ENCODE measurements at places on chromosomes 3 and 15. TPM values are rescaled to one million over a fixed set of nuclear protein-coding genes. Genes with fewer than 3 reads are reported as not detected.

DNA sequence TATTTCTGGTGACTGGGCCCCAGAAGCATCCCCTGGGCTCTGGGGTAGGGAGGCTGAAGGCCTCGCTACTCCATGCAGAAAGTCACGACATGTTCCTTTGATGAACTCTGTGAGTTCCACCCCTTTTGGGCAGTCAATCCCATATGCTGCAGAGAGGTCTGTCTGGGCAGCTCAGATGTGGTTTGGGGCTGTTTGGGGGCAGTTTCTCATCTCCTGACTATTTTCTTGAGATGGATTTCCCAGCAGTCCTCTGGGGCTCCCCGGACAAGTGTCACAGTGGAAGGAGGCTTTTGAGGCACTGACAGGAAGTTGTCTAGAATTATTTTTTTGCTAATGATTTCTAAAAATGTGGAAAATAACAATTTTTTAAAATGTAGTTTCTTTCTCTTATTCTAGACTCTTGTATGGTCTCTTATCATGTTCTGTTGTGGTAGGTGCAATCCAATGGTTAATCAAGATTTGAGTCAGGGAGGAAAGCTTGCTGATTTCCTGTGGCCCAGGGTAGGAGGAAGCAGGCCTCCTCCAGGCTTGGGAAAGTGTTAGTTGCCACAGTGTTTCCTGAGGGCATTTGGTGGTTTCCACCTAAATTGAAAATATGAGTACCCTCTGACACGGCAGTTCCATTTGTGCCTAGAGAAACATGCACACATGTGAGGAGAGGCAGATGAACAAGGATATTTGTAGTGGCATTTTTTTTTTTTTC is 19.9 kb upstream of the TATDN2 start:
- H3K4me1 ChIP-seq = peaks cover 18% of the 10 kb centered on the region
- DNase-seq = no peak
- no peak overlapping the region for H3K4me3 ChIP-seq
- H3K27ac ChIP-seq = no peak overlapping the region
- no peaks in the 10 kb centered on the region for H3K27me3 ChIP-seq
- no peaks in the 10 kb centered on the region for H3K36me3 ChIP-seq

Gene CHMP2B
- 126 TPM for total RNA-seq

Gene ITGA11
- total RNA-seq = 0.48 TPM

GRCh38 chr3:99418209-99418635 is 220.2 kb upstream of the COL8A1 start:
- no peaks in the 10 kb centered on the region for H3K27me3 ChIP-seq
- H3K4me3 ChIP-seq = no peak overlapping the region
- H3K27ac ChIP-seq = no peak overlapping the region
- H3K36me3 ChIP-seq = no peaks in the 10 kb centered on the region
- no peaks in the 10 kb centered on the region for H3K4me1 ChIP-seq

Gene CYP11A1
- not detected for total RNA-seq

Gene GPR156
- total RNA-seq = not detected

Gene TFG
- 72.2 TPM for total RNA-seq

DNA sequence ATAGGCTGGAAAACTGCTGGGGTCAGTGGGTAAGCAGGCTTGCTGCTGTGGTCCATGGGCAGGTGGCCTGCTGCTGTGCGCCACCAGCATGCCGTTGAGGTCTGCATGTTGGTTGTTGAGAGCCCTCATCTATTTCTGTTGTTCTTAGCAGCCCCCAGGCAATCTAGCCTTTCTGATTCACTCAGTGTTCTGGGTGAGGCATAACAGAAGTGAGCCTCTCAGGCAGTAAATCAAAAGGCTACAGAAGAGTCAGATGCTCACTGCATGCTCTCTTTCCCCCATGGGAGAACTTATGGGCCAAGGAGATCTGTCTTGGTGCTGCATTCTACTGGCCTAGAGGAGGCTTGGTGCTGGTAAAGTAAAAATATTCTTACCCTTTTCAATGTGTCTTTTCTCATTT is 67.8 kb upstream of the ATP10A start:
- no peak overlapping the region for H3K4me3 ChIP-seq
- H3K36me3 ChIP-seq = no peaks in the 10 kb centered on the region
- no peaks in the 10 kb centered on the region for H3K4me1 ChIP-seq
- no peak overlapping the region for H3K27ac ChIP-seq

Gene HDC
- 0.14 TPM for total RNA-seq

DNA sequence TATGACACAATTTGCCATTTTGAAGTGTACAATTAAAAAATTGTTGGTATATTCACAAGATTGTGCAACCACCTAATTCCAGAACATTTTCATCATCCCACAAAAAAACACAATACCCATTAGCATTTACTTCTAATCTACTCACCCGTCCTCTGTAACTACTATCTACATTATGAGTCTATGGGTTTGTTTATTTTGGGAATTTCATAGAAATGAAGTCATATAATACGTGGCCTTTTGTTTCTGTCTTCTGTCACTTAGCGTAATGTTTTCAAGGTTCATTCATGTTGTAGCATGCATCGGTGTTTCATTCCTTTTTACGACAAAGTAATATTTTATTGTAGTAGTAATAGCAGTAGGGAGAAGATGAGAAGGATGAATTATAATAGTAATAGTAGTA is 55.2 kb upstream of the CNTN6 start:
- no peak overlapping the region for H3K4me3 ChIP-seq
- no peak overlapping the region for H3K27ac ChIP-seq
- H3K27me3 ChIP-seq = no peaks in the 10 kb centered on the region
- no peaks in the 10 kb centered on the region for H3K36me3 ChIP-seq

- no peak overlapping the region for H3K27ac ChIP-seq
- H3K27me3 ChIP-seq = no peaks in the 10 kb centered on the region
- no peaks in the 10 kb centered on the region for H3K4me1 ChIP-seq
- no peak for DNase-seq
- H3K36me3 ChIP-seq = no peaks in the 10 kb centered on the region
Measured at GRCh38 chr3:106068795-106069194, 200.0 kb upstream of the CBLB start.

GRCh38 chr3:24704496-24704895 is 209.8 kb upstream of the THRB start:
- no peak for DNase-seq
- H3K36me3 ChIP-seq = no peaks in the 10 kb centered on the region
- no peak overlapping the region for H3K27ac ChIP-seq
- no peaks in the 10 kb centered on the region for H3K4me1 ChIP-seq
- no peak overlapping the region for H3K4me3 ChIP-seq

- no peaks in the 10 kb centered on the region for H3K27me3 ChIP-seq
- H3K27ac ChIP-seq = no peak overlapping the region
- no peaks in the 10 kb centered on the region for H3K36me3 ChIP-seq
- no peaks in the 10 kb centered on the region for H3K4me1 ChIP-seq
- no peak overlapping the region for H3K4me3 ChIP-seq
Measured at GRCh38 chr3:151946606-151947005, 73.2 kb downstream of the SUCNR1 start.

DNA sequence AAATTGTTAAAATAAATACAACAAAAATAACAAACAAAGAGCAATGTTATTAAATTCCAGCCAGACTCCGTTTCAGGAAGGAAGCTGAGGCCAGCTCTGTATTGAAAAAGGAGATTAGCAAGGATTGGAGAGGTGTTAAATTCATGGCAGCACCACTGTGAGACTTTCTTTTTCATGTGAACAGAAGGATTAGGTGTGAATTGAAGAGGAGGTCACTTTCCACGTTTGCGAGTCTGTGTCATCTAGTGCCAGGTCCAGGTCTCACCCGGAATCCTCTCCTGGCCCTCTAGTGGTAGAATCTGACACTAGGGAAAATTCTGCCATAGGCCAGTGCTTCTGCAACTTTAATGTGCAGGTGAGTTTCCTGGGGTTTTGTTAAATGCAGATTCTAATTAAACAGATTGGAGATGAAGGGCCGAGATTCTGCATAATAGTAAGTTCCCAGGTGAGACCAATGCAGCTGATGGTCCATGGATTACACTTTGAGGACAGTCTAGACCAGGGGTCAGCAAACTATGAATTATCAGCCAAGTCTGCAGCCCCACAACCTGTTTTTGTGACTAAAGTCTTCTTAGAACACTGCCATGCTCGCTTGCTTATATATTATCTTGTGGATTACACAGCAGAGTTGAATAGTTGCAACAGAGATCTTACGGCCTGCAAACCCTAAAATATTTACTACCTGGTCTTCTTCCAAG is 9.2 kb upstream of the SLC6A1 start:
- no peaks in the 10 kb centered on the region for H3K4me1 ChIP-seq
- H3K27me3 ChIP-seq = no peaks in the 10 kb centered on the region
- H3K36me3 ChIP-seq = no peaks in the 10 kb centered on the region

Gene MAP1A
- 12.7 TPM for total RNA-seq

GRCh38 chr15:89444241-89445225 is 51.9 kb downstream of the RHCG start:
- no peak overlapping the region for H3K27ac ChIP-seq
- no peak for DNase-seq
- no peaks in the 10 kb centered on the region for H3K36me3 ChIP-seq

Gene CFAP100
- total RNA-seq = not detected

- H3K36me3 ChIP-seq = peaks cover 7% of the 10 kb centered on the region
- H3K4me1 ChIP-seq = peaks cover 25% of the 10 kb centered on the region
- peak within 1 kb of the TSS; percentile 94 for H3K27ac ChIP-seq
- DNase-seq = peak; percentile 65
- peak within 1 kb of the TSS; percentile 95 for H3K4me3 ChIP-seq
Measured at GRCh38 chr3:184361532-184361931, at the start of the genes CLCN2 and POLR2H. Gene CLCN2 (minus strand): TSS chr3:184361605. CDS start chr3:184361479, 126 bp downstream. Gene POLR2H (plus strand): TSS chr3:184361710. CDS start chr3:184363493, 1,783 bp downstream.

DNA sequence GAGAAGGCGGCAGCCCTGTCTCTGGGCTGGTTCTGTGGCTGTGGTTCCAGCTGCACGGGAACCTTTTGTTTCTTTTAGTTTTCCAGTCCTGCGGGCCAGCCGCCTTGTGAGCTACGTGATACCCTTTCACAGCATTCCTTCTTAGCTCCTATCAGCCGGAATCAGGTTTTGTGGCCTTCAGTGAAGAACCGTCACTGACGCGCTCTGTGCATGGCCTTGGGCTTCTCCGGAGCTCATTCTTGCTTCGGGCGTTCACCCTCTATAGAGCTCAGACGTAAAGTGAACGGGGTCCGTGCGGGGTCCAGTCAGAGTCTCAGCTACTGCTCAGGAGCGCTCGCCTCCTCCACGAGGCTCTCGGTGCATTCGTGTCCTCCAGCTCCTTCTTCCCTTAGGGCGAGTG is 166.7 kb downstream of the FAM43A start:
- no peak overlapping the region for H3K4me3 ChIP-seq
- peaks cover 17% of the 10 kb centered on the region for H3K4me1 ChIP-seq
- H3K36me3 ChIP-seq = no peaks in the 10 kb centered on the region
- H3K27me3 ChIP-seq = no peaks in the 10 kb centered on the region
- DNase-seq = no peak
- no peak overlapping the region for H3K27ac ChIP-seq

- H3K36me3 ChIP-seq = no peaks in the 10 kb centered on the region
- H3K4me1 ChIP-seq = peaks cover 22% of the 10 kb centered on the region
- H3K27ac ChIP-seq = peak overlapping the region; percentile 95
- DNase-seq = peak; percentile 78
- H3K4me3 ChIP-seq = peak overlapping the region; percentile 82
Measured at GRCh38 chr3:61560517-61561373, 626 bp upstream of the PTPRG start.

DNA sequence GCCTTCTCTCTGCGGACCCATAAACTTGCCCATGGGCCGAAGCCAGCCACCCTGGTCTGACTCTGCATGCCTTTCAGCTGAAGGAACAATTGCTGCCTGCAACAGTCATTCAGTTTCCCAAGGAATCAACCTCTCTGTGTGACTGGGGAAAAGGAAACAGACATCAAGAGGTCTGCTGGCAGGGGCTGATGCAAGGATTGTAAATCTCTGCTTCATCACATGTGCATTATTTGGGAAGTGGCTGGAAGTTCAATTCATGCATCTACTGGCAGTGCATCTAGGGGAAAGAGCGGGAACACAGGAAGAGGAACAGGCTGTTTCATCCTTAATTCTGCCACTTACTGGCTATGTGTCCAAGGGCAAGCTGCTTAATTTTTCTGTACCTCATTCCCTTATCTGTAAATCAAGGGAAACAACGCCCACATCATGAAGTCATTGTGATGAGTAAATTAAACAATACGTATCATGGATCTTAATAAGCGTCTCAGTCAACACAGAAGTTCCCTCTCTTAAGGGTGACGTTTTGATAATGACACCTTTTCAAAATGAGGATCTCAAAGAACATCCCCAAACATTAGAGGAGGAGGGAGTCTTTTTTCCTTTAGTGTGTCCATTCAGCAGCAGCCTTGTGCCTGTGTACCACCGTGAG is 17.4 kb upstream of the ADPGK start:
- H3K4me3 ChIP-seq = no peak overlapping the region
- no peaks in the 10 kb centered on the region for H3K27me3 ChIP-seq
- H3K27ac ChIP-seq = no peak overlapping the region

- no peaks in the 10 kb centered on the region for H3K27me3 ChIP-seq
- peaks cover 64% of the 10 kb centered on the region for H3K4me1 ChIP-seq
- no peak overlapping the region for H3K4me3 ChIP-seq
- peak overlapping the region; percentile 31 for H3K27ac ChIP-seq
- DNase-seq = no peak
Measured at GRCh38 chr15:89107984-89108383, 19.7 kb downstream of the ABHD2 start.

DNA sequence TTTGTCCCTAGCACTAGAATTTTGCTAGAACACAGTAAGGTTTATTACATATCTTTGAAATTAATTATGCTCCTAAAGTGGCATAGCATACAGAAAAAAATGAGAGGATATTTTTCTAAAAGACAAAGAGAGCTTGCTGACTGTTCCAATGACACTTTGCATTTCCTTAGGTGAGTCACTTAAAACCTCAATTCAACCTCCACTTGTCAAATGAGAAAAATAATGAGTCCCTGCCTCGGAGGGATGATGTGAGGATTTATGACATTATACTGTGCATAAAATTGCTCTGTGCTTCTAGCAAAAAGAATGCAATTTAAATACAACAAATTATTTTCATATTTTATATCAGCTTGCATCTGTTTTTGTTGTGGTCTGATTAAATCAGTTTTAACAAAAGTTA is 1417.0 kb upstream of the ALCAM start:
- H3K36me3 ChIP-seq = no peaks in the 10 kb centered on the region
- H3K4me3 ChIP-seq = no peak overlapping the region
- no peak for DNase-seq
- H3K27me3 ChIP-seq = no peaks in the 10 kb centered on the region
- H3K4me1 ChIP-seq = no peaks in the 10 kb centered on the region

All from transverse colon (tissue), 4 donors.